GM12878 (cell line): ENCODE measurements at places on chromosomes 2 and 18.

GRCh38 chr2:64516651-64517510, 7.2 kb upstream of the AFTPH start:
- no peak for DNase-seq

DNA sequence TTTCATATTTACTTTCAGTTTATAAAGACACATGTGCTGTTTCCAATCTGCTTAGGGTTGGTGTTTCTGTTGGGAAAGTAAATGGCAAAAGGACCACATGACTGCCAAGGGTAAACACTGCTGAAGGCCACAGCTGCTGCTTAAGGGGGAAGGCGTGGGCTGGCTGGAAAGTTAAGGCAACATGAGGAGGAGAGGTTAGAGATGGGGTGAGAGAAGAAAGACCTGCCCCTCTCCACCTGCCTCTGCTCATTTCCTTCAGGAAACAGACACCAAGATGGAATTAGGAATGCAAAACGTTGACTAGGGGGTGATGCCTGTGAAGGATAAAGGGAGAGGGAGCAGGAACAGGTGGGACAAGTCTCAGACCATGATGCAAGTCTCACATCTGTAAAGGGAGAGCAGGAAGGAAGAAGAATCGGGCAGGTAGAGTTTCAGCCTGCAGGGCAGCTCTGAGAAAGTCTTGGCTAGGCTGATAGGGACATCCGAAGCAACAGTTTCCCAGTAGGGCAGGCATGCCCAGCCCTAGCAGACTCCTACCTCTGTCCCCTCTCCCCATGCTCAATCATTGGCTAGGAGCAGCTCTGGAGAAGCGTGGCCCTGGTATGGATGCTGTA, 86.0 kb downstream of the CDC42EP3 start:
- DNase-seq, result no peak

DNA sequence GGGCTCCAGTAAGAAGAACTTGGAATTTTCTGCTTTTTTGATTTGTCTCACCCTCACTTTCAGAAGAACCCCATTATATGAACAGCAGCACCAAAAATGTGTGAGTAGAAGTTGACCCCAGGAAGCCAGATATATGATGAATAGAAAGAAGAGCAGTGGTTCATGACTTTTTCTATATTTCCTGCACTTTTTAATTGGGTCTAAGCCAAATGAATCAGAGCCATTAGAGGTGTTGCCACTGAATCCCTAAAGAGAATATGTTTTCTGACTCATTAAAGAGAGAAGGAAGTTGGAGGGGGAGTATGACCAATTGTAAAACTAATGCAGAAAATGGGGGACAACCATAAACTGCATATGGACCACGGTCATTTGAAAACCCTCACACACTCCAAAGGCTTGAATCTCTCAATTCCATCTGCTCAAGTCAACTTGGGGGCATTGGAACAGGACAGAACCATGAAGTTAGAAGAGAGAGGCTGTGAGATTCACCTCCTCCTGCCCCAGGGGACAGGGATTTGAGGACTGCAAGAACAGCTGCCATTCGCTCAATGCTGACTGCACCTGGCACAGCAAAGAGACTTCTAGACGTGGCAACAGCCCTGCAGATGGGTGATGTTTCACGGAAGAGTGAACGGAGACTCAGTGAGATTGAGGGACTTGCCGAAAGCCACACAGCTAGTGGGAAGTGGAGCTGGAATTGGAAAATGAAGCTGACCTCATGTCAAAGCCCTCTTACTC, 3.0 kb downstream of the DAPL1 start:
- DNase-seq, result no peak

- DNase-seq, result no peak
Measured at GRCh38 chr18:75477900-75478299, 50.4 kb upstream of the SMIM21 start.

DNA sequence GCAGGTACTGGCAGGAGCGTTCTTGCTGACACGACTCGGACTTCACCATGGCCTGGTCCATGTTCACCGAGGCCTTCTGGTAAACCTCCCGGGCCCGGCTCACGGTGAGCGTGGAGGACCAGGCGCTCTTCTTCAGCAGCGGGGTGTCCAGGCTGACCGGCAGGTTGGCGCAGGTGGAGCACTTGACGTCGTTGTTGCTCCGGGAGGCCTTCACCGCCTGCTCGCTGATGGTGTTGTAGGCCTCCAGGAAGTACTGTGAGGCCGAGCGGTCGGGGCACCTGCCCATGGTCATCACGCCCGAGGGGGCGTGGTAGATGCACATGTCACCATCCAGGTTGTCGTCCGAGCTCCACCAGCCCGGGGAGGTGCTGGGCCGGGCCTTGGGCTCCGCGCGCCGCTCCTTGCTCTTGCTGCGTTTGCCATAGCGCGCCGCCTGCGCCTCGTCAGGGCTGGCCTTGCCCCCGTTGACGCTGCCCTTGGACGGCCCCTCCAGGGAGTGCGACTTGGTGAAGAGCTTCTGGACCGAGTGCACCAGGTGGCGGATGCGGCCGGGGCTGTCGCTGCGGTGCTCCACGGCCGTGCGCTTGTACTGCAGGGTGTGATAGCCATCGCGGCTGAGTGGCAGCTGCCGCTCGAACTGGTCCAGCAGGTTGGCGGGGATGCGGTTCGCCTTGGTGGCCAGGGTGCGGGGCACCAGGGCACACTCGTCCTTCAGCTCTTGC, 429.3 kb downstream of the TGIF1 start:
- no peak for DNase-seq
